Stimulated activated naive CD4-positive, alpha-beta T cell treated with Interleukin-2 at 50 U/mL for 16 hours (primary cell): ENCODE measurements at places on chromosomes 12 and 14.

DNA sequence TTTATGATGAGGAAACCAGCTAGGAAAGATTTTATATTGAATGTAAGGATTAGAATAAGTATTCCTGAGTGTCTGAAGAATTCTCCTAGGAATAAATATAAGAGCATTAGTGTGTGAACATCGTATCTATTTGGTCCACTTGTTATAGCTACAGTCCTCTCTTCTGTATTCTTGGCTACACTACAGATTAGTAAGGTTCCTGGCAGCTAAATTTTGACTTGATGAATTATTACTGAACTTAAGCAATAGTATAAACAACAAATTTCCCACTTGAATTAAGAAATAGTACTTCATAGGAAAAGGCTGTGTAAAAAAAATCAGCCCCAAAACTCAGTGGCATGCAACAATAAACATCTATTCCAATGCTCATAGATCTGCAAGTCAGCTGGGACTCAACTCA, 138.4 kb upstream of the G2E3 start:
- no peak for DNase-seq

GRCh38 chr12:112992541-112993398, 14.5 kb downstream of the OAS2 start:
- DNase-seq, result peak; percentile 62

DNA sequence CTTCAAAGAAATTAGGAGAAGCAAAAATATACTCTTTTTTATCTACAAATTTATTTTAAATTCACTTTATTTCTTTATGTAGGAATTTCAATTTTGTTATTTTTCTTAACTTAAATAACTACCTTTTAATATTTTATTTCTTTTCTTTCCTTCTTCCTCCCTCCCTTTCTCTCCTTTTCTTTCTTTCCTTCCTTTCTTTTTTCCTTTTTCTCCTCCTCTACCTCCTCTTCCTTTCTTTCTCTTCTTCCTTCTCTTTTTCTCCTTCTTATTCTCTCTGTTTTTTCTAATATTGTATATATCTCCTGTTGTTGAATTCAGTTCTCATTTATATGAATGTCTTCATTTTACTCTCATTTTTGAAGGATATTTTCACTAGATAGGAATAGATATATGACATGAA, 127.6 kb downstream of the MIPOL1 start:
- DNase-seq, result no peak

- no peak for DNase-seq
Observed at GRCh38 chr14:52936437-52936836, 14.4 kb downstream of the FERMT2 start.

GRCh38 chr14:60661721-60662120, 12.4 kb upstream of the SIX1 start:
- no peak for DNase-seq

- no peak for DNase-seq
Observed at GRCh38 chr14:105616802-105617192, 90.4 kb downstream of the TMEM121 start.

- no peak for DNase-seq
Observed at GRCh38 chr14:22200977-22201605, 387.9 kb downstream of the DAD1 start.

GRCh38 chr12:80837342-80837978, 100.3 kb downstream of the LIN7A start:
- DNase-seq, result no peak

DNA sequence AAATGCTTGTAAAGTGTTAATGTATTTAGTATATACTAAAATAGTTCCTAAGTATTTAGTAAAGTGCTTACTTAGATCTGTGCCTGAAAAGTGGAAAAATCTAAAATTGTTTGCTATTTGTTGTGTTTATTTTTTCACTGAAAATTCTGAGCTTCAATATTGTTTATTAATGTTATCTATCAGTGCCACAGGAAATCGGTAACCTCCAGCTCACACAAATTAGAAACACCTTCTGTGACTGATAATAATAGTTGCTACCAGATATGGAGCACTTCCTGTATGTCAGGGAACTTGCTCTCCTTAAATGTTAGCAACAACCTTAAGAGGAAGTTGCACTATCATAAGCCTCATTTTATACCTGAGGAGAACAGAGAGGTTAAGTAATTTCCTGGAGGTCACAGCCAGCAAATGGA, 723 bp upstream of the LRP10 start:
- no peak for DNase-seq

DNA sequence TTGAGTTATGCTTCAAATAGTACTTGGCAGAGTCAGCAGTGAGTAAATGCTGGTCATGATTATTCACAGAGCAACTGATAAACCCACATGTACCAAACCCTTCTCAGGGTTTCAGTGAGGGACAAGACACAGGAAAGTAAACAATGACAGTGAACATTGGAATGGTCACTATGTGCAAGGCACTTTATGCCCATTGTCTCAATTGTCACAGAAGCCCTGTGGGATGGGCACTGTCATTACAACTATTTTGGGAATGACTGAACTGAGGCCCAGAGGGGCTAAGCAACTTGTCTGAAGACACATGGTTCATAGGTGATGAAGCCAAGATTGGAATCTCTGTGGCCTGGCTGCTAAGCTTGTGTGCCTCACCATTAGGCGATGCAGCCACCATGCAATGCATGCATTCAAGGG, 238.5 kb downstream of the RBM19 start:
- DNase-seq, result no peak

DNA sequence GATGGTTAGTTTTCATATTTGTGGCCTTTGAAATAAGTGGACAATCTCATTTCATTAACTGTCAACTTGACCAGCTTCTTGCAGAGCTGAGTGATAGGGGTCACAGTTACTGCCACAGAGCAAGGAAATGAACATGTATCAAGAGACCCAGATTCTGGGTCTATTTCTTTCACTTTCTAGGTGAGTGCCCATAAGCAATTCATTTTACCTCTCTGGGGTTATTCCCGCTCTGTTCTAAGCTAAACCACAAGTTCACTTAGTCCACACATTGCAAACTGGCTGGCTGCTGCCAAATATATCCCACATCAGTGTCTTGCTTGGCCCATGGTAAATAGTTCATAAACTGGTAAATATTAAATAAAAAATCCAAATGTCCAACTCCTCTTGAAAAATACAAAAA, 29.9 kb downstream of the GPHB5 start:
- no peak for DNase-seq

DNA sequence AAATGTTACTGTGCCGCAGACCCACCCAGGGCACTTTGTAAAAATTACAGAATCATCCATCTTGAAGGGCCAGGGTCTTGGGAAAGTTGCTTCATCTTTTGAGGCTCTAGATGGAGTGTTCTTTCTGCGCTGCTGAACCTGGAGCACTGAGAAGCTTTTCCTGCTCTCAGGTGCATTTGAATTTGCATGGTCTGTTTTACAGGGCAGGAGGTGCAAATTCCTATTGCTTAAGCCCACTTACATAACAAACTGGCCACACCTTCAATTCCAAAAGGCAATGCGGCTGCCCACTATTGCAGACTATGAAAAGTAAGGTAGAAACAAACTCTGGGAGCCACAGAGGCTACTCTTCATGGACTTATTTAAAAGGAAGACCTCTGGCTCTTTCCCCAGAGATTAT, 254.8 kb downstream of the CACNA1C start:
- no peak for DNase-seq

- no peak for DNase-seq
Observed at GRCh38 chr14:23877538-23878180, 75.9 kb upstream of the DHRS4 start.

DNA sequence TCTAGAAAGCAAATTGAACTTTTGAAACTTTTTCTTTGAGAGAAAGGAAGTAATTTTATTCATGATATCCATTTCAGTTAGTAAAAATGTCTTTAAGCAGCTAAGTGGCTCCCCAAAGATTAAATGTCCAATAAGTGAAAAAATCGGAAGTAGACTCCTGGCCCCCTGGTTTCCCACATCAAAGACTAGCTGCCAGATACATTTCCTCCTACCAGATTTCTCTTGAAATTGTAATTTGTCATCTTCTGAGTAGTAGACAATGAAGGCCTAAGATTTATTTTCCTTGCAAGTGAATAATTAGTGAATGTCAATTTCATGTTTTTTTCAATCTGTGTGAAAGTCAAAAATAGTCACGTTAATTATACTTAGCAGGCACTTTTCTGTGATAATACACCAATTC, 321.9 kb downstream of the SYT1 start:
- DNase-seq, result no peak

DNA sequence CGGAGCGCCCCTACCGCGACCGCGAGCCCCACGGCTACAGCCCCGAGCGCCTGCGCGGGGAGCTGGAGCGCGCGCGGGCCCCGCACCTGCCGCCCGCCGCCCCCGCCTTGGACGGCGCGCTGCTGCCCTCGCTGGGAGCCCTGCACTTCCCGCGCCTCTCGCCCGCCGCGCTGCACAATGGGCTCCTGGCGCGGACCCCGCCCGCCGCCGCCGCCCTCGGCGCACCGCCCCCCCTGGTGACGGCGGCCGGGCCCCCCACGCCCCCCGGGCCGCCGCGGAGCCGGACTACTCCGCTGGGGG, 27.0 kb downstream of the LRCOL1 start:
- no peak for DNase-seq

DNA sequence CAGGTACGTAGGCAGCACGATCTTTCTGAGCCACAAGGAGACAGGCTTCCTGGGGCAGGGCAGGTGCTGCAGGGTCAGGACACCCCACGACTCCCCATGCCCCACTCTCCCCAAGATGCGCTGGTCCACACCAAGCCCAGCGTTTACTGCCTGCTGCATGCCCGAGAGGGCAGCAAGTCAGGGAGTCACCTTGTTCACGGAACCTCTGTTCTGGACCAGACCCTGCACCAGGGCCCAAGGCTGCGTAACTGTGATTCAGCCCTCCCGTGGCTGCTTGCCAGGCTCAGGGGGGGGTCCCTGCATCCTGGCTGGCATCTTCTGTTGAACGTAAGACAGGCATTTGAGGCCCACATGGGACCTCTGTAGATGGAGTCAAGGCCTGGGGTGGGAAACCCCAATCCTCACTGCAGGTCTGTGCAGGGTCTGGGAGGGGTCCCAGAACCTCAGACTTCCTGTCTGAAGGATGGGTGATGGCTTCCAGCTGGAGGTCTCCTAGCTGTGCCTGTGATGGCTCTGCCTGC, 228.6 kb upstream of the RTL1 start:
- DNase-seq, result no peak

GRCh38 chr12:113067987-113068935, 11.7 kb downstream of the DTX1 start:
- DNase-seq, result no peak

GRCh38 chr12:105316931-105317852, 13.3 kb upstream of the C12orf75 start:
- no peak for DNase-seq

- DNase-seq, result no peak
Observed at GRCh38 chr12:49012739-49013138, 5.8 kb downstream of the PRKAG1 start.

GRCh38 chr12:88334271-88334670, 192.2 kb downstream of the TMTC3 start:
- DNase-seq, result no peak

GRCh38 chr12:20403230-20403629, 34.9 kb downstream of the PDE3A start:
- DNase-seq, result no peak

- DNase-seq, result no peak
Observed at GRCh38 chr14:48983351-48983888, 602.8 kb downstream of the RPS29 start.

DNA sequence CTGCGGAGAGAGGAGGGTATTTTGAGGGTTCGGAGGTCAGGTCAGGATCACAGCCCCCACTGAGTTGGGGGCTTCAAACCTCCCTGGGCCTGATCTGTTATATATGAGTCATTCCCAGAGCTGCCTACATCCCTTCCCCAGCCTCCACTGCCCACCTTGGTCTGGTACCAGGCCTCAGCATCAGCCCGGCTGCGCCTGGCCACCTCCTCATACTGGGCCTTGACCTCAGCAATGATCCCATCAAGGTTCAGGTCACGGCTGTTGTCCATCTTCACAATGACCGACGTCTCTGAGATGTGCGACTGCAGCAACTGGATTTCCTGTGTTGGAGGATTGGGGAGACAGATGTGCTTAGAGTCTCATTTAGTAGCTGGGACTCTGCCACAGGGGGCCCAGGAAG, 4.2 kb downstream of the KRT84 start:
- DNase-seq, result no peak

- DNase-seq, result no peak
Observed at GRCh38 chr14:56280843-56281242, 162.6 kb downstream of the PELI2 start.
